ENCODE measurements at places on chromosomes 5 and 9.

DNA sequence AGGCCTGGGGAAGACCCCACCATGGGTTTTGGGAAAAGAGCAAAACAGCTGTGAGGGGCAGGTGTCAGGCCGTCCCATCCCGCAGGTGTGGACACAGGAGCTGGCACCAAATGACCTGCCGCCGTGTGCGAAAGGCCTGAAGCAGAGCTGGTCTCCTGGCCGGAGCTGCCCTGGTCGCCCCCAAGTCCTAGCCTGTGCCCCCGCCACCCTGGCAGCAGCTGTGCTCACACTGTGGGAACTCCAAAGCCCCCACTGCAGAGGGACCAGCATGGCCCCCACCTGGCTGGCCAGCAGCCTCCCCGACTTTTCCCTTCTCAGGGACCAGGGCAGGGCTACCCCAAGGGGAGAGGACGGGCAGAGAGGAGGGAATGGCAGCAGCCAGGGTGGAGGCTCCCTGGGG is 88.4 kb downstream of the KCNT1 start:
- no peak for DNase-seq

- no peak for DNase-seq
These were observed 4.2 kb downstream of the KCNIP1 start for GRCh38 chr5:170508036-170508435.

- DNase-seq = no peak
These were observed 295.2 kb downstream of the BRINP1 start for GRCh38 chr9:119074017-119074416.

GRCh38 chr5:167725741-167726140 is 565.7 kb upstream of the WWC1 start:
- DNase-seq = no peak

DNA sequence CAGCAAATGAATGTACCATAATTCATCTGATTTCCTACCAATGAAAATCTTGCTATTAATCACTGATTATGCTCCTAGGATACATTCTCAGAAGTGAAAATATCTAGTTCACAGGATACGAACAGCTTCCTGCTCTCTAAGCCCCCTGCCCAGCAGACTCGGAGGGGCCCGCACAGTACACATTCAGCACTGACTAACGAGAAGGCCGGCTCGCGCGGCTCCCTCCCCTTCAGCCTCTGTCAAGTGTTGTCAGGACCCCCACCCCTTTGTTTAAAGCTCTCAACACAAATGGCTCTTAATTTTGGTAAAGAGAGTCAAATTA is 82.0 kb downstream of the PRRT1B start:
- no peak for DNase-seq

DNA sequence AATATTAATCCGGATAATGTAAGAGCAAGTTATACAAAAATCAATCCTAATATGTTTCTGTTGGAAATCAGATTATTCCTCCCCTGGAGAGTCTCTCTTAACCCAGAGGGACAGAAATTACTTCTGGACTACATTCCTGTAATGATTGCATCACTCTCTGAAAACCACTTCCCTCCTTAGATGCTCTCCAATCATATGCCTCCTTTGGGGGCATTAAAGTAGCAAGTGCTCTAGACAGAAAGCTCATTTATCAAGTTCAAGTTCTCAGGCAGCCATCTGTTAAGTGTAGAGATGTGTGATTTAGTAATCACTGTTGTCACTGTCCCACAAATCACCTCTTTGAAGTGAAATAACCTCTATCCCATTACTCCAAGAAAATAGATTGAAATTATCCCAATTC is 247.1 kb downstream of the SLCO4C1 start:
- DNase-seq = no peak

DNA sequence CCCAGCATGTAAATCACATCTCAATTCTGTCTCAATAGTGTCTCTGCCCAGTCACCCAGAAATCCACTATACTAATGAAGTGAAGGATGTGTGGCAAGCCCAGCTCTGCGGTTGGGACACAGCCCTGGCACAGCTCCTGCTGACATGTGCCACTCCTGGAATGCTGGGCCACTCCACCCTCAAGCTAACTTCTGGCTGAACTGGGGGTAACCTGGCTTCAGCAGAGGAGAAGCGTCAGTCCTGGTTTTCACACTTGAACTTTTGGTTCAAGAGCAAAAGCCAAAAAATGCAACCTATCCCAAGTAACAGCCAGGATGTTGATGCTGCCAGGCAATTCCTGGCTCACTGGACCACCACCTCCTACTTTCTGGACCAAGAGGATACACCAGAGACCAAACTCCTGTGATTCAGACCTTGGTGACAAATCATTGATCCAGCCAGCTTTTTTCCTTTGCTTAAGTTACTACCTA is 86.4 kb downstream of the ARRDC3 start:
- no peak for DNase-seq

GRCh38 chr5:170773024-170773985 is 10.2 kb upstream of the GABRP start:
- DNase-seq = no peak
